ENCODE measurements at places on chromosomes 1 and 21.

GRCh38 chr1:17665054-17665453, 90.1 kb upstream of the ACTL8 start:
- no peak for DNase-seq

DNA sequence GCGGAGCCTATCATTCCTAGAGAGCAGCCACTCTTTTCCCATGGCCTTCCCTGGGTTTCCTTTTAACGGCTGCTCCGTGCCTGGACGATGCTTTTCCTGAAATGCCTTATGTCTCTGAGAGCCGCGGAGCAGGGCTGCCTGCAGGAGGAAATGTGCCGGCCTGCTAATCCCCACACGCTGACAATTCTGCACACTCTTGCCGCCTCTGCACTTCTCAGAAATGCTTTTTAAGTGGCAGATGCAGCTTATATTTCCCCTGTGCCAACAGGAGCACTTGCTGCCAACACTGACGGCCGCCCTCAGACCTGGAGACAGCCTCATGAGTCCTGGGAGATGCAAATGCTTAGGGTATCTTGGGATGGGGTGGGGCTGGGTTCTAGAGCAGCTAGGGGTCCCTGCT, 253.2 kb downstream of the GRIK3 start:
- DNase-seq, result no peak

DNA sequence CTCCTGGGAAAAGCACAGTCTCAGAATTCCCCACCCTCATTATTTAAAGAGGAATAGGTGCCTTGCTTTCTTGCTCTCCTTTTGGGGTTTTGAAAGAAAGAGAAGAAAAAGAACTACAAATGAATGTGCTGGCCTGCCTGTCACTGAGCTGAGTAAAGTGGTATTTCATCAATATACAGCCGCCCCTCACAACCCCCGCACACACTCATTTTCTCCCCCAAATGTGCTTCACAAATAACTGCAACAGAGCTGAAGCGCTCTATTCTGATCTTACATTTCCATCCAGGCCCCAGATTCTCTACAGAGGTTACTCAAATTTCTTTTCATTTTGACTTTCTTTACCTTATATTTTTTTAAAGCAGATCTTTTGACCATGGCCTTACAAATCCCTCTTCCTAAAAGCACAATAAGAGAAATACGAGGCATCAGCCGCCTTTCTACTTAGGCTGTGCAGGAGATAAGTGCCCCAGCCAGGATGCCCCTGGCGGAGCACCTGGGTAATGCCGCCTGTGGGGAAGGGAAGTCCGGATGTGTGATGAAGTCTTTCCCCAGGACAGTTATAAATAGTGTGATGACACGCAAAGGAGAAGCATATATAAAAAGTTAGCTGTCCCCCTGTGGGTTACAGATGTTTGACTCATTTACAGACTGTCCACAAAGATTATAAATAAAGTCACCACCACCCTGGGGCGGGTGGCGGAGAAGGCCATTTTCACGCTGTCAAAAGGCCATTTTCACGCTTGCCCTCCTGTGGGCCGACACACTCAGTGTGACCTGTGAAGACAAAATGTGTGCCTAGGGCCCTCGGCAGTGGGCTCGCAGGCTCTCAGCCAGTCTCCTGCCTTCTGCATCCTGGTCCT, 6.5 kb downstream of the KCNN3 start:
- no peak for DNase-seq

DNA sequence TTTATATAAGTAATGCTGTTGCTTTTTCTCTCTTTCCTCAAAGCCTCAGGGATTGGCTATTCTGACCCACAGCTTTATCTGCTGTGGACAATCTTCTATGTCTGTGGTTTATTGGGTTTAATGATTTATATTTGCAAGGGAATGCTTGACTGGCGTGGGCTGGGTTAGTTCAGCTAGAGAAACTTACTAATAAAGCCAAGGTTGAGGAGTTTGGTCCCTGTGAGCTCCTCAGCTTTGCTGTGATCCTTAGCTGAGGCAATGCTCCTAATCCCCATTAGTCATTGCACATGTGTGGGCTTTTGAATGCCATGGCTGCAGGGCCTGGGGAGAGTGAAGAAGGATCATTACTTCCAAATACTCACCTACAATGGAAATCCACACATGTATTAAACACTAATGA, 179.3 kb downstream of the ZNF326 start:
- peak; percentile 56 for DNase-seq

DNA sequence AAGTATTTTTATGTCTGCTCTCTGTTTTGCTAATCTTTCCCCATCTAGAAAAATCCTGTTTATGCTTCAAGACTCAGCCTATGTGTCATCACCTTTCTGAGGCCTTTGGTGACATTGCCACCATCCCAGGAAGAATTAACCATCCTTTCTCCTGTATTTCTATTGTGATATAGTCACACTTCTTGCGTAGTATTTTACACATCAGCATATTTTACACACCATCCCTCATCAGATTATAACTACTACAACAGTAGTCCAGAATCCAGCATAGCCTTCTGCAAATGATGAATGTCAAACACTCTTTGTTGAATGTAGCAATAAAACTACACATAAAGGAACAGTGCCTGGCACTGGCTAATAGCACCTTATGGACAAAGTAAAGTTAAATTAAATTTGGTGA, 275.3 kb upstream of the C1orf87 start:
- no peak for DNase-seq

DNA sequence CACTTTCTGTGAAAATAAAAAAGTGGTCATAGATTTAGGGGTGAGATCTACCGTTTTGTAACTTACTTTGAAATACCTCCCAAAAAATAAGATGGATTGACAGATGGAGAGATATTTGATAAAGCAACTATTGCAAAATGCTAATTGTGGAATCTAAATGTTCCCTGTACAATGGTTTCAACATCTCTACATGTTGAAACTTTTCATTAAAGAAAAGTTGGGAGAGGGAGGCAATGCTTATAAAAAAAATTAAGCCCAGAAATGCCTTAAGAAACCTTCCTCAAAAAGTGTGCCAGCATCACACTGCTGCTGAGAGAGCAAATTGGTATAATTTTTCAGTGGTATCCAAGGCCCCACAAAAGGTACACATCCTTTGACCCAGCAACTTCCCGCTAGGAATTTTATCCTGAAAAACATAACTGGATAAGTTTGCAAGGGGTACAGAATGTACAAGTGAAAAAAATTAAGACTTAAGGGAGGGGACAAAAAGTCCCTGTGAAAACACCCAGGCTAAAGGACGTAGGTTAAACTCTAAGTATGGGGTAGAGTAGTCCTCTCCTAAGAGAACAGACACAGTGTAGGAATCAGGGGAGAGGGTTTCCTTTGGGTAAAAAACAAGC, 84.3 kb downstream of the TGFBR3 start:
- no peak for DNase-seq

DNA sequence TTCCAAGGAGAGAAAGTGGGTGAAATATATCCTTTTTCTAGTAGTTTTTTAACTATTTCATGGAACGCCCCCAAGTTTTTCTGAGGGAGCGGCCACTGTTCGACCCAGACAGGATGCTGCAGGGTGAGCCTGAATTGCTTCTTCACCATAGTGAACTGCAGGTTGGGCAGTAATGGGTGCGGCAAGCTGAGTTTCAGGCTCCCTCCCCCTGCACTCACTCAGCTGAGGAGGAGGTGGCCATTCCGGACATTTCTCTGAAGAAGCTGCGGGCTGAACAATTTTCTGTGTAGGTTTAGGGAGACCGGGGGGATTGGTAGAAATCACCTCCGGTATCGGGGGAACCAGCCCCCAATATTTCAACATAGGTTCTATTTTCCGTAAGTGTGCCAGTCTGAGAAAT, 8.2 kb downstream of the DAP3 start:
- no peak for DNase-seq

DNA sequence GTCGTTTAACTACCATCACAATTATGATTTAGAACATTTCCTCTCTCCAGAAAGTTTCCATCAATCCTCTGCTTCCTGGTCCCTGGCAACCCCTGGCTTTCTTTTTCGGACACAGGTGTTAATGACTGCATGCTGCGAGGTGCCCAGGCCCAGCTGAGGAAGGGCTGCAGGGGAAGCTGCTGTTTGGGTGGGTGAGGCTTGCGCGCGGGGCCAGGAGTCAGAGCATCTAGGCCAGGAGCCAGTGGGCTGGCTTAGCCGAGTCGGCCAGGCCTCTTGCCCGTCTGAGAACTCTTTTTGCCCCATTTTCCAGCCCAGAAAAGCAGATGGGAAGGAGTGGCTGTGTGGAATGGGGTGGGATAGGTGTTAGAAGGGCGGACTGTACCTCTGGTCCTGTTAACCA, 51.5 kb downstream of the NAV1 start:
- DNase-seq, result no peak

DNA sequence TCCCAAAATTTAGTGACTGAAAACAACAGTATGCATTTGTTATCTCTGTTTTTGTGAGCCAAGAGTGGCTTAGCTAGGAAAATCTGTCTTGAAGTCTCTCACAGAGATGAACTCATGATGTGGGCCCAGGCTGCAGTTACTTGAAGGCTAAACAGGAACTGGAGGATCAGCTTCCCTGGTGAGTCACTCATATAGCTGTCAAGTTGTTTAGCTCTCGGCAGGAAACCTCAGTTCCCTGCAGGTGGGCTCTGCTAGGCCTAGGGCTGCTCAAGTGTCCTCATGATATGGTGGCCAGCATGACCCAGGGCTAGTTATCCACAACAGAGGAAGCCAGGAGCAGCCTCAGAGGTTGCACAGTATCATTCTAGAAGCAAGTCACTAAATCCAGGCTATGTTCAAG, 30.2 kb upstream of the DDX59 start:
- no peak for DNase-seq

GRCh38 chr21:46110499-46111192, 12.7 kb downstream of the COL6A2 start:
- DNase-seq, result no peak

GRCh38 chr1:32336963-32337675, 1.1 kb upstream of the MARCKSL1 start:
- peak; percentile 60 for DNase-seq

GRCh38 chr1:104746994-104747393, 997.3 kb downstream of the AMY1C start:
- DNase-seq, result no peak

DNA sequence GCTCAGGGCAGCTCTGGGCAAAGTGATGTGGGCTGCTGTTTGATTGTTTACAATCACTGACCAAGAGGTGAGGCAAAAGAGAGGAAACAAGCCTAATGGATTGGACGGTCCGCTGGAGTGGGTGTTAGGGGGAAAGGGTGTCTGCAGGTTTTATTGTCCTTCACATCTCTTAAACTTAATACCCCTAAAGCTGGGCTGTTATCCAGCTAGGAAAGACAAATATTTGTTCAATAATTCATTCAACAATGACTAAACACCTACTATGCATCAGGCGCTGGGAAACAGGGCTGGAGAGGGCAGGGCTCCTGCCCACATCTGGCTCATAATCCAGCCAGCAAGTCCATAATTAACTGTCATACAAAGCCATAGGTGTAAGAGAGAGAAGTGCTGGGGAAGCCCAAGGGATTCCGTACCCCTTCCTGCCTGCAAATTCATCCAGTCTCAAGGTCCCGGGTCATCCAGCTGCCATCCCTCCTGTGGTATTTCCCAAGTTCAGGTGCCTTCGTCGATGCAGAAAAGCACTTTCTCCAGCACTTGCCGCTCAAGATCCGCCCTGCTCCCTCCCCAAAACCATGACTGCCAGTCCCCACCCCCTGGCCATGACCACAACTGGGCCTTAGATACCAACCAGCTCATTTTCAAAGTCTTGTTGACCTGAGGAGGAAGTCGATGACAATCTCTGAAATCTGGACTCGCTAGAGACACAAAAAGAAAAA, 10.7 kb downstream of the TMEM63A start:
- DNase-seq, result no peak

DNA sequence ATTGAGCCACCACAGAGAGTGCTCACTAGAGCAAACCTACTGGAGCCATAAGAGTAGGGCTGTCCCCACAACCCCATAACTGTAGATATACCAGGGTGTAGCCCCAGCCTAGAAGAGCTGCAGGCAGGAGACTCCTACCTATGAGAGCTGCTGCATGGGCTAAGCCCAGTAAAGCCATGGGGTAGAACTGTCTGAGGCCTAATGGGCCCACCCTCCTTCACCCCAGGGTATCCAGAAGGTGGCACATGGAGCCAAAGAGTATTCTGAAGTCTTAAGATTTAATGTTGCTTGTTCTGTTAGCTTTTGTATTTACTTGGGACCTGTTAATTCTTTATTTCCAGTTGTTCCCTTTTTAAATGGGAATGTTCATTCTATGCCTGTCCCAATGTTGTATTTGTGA, 1193.7 kb upstream of the ADGRL2 start:
- no peak for DNase-seq

GRCh38 chr1:190608282-190608681, 130.6 kb upstream of the BRINP3 start:
- DNase-seq, result no peak

DNA sequence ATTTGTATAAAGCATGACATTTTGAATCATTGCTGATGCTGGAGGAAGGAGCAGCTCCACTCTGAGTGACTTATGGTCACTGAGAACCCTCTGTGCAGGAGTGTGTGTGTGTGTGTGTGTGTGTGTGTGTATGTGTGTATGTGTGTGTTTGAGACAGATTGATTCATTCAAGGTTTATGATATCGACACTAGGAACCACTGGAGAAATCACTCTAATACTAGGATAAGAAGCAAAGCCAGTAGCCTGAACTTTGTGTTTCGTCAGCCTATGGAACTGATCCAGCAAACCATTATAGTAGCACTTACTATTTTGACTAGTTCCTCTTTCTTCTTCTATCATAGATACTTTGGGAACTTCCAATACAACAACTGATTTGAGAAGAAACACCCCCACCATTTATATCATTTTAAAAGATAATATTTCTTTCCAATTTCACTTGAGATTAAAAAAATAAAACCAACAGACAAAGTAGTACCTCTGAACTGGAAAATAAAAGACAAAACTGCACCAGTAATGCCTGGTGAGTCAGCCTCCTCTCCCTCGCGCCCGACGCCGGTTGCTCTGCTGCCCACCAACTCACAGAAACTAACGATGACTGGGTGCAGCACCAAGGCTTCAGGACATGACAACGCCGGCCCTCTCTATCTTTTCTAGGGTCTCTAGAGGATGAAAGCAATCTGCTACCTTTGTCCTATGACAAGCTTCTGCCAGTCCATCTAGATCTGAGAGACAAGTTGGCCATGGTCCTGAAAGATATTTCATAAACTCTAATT, 20.9 kb downstream of the SLAMF1 start:
- DNase-seq, result no peak

- no peak for DNase-seq
Observed at GRCh38 chr1:223535319-223535718, 130.2 kb downstream of the CAPN8 start.

- DNase-seq, result peak; percentile 51
Observed at GRCh38 chr1:152141971-152142584, 16.9 kb downstream of the RPTN start.

GRCh38 chr1:164569241-164569640, 10.3 kb downstream of the PBX1 start:
- no peak for DNase-seq

- DNase-seq, result peak; percentile 52
Observed at GRCh38 chr21:32257962-32258785, 20.7 kb downstream of the MIS18A start.

- DNase-seq, result no peak
Observed at GRCh38 chr1:248815407-248816034, 10.2 kb downstream of the SH3BP5L start.

- DNase-seq, result no peak
Observed at GRCh38 chr1:181350131-181350530, 133.2 kb upstream of the CACNA1E start.

GRCh38 chr1:16677552-16678431, 11.0 kb upstream of the RNU1-3 start:
- DNase-seq, result peak; percentile 34

GRCh38 chr1:235712812-235713211, 63.2 kb upstream of the GNG4 start:
- DNase-seq, result no peak

Data from kidney glomerular epithelial cell (primary cell).